ENCODE measurements at places on chromosomes 7 and 10.

DNA sequence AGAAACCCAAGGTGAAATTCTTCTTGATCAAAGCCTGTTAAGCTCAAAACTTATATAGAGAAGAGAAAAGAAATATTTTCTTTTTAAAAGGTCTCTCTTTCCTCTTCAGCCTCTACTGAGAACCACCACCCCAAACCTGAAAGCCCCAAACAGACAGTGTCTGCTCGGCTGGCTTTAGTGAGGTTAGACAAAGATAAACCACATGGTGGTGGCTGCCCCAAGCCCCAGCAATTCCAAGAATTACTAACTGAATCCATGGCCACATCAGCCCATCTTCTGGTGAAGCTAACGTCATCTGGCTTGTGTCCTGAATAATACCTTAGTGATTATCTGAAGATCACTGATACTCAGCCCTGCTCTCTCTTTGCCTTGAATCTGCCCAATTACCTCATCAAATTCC lies 275.0 kb downstream of the ELMO1 start:
- no peak for DNase-seq

GRCh38 chr7:83427884-83428283 lies 221.1 kb downstream of the SEMA3E start:
- no peak for DNase-seq

DNA sequence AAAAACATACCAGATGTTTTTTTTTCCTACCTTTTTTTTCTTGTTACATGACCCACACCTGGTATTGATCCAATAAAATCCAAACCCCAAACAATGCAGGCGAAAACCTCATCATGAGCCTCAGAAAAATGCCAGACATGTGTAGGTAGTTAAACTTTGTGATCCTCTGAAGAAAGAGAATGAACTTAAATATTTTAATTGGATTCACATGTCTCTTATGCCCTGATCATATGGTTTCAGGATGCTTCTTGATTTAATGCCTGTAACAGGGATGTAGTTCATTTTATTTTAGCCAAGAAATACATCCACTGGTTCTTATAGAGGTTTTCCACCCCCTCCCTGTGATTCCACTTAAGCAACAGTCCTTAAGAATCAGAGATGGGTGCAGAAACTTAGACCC lies 451.6 kb downstream of the TYW1 start:
- no peak for DNase-seq

GRCh38 chr10:70188768-70189167 lies 18.5 kb upstream of the SAR1A start:
- DNase-seq, result no peak

DNA sequence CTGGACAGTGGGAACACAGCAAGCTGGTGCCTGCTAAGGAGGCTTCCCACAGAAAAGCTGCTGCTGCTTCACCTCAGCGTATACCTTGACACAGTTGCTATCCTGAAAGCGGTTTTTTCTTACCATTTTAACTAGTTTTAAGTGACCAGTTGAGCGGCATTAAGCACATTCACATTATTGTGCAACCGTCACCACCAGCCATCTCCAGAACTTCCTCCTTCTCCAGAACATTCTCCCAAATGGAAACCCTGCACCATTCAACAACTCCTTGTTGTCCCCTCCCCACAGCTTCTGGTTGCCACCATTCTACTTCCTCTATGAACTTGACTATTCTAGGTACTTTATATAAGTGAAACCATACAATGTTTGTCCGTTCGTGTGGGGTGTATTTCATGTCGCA lies 169.9 kb downstream of the SNX10 start:
- DNase-seq, result no peak

DNA sequence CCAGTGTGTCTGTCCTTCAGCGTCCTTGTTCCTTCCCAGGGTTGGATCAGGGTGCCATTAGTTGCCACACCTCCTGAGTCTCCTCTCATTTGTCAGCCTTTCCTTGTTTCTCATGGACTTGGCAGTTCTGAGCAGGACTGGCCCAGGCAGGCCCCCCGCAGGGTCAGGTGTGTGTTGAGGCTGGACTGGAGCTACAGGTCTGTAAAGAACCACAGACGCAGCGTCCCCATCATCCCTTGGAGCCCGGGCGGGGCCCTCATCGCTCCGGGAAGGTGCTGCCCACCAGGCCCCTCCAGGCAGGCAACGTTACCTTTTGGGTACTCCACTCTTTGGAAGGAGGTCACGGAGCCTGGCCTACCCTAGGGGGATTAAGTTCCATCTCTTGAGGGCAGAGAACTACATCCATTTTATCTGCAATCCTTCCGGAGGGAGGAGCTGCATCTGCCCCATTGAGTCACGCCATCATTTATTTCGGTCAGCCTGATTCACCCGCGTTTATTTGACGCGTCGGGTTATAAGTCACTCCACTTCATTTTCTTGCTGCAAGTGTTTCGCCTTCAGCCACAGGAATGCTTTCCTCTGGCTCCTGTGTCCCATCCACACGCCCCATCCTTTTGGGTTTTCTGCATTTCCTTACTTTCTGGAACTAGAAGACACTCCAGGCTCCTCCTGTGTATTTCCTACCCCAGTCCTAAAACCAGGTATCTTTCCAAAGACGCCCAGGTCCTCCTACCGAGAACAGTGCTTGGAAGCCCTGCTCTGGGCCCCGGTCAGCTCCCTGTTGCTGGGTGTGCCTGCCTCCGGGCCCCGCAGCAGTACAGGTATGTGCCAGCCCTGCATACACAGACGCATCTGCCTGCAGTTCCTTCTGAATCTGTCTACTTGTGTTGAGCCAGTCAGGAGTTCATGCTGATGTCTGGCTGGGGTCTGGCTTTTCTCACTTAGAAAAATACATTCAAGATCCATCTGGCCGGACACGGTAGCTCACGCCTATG lies 141.9 kb downstream of the MAD1L1 start:
- DNase-seq, result no peak

DNA sequence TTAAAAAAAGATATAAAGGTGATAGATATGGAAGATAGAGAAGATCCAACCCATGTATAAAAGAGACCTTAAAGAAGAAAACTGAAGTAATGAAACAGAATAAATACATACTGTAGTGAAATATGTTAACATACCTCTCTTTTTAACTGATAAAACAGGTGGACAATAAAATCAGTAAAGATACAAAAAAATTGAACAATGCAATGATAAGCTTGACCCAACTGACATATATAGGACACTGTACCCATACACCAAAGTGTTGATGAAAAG lies 17.4 kb upstream of the PRF1 start:
- DNase-seq, result no peak

- no peak for DNase-seq
Observed at GRCh38 chr7:149087376-149087775, 3.1 kb downstream of the ZNF786 start.

DNA sequence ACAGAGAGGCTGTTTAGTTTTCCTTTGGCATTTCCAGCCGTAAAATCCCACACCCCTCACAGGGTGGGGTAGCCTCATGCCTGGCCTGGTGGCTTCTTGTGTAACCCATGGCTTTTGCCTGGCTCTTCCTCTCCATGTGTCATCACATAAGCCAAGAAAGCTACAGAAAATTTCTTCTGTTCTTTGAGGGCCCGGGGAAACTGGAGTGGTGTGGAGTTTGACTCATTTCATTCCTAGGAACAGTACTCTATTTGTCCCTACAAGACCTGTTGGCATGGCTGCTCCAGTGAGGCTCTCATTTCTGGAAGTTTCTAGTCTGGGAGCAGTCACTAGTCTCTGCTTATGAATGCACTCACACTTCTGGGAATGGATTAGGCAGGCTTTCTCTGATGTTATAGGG lies 523.9 kb downstream of the SUGCT start:
- DNase-seq, result no peak

DNA sequence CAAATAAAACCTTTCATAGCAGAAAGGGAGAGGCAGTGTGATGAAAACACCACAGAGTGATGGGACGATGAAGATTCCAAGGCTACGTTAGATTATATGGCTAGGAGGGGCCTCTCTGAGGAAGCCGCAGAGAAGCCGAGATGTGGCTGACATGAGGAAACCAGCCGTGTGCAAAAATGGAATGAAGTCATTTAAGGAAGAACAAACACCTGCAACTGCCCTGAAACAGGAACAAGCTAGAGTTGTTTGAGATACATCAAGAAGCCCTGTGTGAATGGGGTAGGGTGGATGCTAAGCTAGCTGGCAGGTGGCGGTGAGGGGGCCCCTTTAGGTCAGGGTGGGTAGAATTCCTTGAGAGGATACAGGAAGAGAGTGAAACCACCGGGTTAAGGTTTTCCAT lies 129.5 kb downstream of the KLF6 start:
- DNase-seq, result no peak

DNA sequence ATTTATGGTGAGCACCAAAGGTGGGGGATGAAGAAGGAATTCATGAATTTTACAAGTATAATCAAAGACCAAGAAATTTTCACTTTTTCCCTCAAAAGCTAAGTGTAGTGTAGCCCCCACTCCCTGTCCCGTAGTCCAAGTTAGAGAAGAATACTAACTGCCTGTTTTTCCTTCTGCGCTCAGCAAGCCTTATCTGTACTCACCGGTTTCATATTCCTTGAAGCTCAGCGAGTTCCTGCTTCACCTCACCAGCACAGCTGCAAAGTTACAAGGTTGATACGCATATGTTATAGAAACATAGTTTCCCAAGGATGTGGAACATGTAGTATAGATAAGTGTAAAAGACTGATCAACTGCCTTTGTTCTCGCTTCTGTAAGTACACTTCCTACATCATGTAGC lies 16.0 kb upstream of the ZNF33B start:
- no peak for DNase-seq

GRCh38 chr10:48343921-48344598 lies 37.6 kb downstream of the MAPK8 start:
- no peak for DNase-seq

- no peak for DNase-seq
Observed at GRCh38 chr10:126042354-126042753, 146.0 kb downstream of the FANK1 start.

DNA sequence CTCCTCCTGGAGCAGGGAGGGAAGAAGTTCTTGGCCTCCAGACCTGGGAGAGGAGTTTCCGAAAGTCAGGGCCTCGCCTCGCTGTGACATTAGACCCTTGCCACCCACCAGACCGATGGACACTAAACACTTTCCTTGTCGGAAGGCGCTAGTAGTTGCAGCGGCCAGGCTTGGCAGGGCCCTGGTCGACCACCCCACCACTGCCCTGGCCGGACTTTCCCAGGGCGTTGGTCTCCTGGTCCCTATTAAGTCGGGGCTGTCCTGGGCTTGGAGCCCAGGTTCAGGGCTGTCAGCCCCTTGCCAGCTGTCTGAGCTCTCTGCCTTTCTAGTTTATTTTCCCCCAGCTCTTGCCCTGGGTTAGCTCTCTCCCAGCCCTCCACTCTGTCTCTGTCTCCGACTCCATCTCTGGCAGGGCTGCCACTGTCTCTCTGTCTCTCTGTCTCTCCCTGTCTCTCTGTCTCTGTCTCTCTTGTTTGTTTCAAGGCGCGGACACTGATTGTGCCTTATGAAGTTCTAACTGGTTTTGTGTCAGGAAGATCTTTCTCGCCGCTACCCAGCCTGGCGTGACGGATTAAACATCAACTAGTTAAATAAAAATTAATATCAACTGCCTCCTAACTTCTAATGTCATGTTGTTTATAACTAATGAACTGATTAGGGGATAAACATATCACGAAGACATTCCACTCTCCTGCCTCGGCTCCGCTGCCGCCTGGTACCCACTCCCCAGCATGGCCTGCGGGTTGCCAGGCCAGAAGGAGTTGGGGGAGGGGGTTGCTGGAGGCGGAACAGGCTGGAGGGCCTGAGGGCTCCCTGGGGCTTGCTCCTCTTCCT lies 13.8 kb upstream of the PAX2 start:
- no peak for DNase-seq

DNA sequence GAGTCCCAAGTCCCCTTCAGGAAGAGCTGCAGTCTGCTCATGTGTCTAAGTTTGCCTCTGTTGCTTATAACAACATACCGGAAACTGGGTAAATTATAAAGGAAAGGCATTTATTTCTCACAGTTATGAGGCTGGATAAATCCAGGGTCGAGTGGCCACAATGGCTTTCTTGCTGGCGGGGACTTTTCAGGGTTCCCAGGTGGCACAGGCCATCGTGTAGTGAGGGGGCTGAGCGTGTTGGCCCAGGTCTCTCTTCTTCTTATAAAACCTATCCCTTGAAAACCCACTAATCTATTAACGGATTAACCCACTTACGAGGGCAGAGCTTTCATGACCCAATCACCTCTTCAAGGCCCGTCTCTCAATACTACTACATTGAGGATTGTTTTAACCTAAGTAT lies 8.7 kb downstream of the VIPR2 start:
- DNase-seq, result no peak

GRCh38 chr7:86407291-86407690 lies 236.4 kb upstream of the GRM3 start:
- no peak for DNase-seq

GRCh38 chr7:3358991-3359390 lies 57.9 kb downstream of the SDK1 start:
- no peak for DNase-seq

DNA sequence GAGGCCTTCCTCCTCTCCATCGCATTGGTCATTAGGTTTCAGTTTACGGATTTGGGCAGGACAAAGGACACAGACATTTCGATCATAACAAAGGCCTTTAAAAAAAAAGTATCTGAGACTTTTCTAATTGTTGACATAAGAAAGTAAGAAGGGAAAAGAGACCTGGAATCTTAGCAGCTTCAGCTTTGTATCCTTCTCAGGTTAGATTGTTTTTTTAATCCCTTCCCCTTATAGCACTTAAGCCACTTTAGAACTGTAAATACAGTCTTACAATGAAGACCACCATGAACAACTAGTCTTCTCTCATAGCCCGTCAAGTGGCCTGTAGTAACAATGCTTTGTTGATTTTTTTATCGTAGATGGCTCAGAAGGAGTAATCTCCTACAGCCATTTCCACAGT lies 45.2 kb downstream of the LMTK2 start:
- DNase-seq, result no peak

- no peak for DNase-seq
Observed at GRCh38 chr7:48042636-48043035, 7.3 kb downstream of the C7orf57 start.

DNA sequence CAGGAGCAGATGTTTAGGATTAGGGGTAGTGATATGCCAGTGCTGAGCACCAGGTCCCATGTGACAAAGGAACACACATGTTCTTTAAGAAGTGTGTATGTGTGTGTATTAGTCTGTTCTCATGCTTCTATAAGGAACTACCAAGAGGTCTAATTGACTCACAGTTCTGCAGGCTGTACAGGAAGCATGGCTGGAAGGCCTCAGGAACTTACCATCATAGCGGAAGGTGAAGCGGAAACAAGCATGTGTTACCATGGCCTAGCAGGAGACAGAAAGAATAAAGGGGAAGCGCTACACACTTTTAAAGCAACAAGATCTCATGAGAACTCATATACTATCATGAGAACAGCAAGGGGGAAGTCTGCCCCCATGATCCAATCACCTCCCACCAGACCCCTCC lies 22.8 kb upstream of the PDZD8 start:
- DNase-seq, result no peak

DNA sequence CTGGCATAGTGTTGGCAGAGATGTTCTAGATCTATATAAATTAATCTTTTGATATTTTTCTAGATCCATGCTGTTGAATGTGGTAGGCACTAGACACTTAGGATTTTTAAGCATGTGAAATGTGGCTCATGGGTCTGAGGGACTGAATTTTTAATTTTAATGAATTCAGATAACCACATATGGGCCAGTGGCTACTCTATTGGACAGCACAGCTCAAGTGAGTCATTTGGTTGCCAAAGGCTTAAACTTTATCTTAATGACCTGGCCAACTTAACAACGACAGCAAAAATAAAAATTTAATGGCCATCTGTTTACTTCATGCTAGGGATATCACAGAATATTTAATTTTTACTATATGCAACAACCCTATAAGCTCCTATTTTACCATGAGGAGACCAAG lies 61.4 kb downstream of the CDK14 start:
- no peak for DNase-seq

Data from hypothalamus (tissue), 51 donors.